Activated CD4-positive, alpha-beta T cell treated with anti-CD3 and anti-CD28 coated beads, Interleukin-2, amount 50 U/mL, for 48 hours (primary cell): ENCODE measurements at places on chromosomes 13 and 19.
A peak's percentile ranks its signal among the peaks of the same experiment; 100 is the strongest.

GRCh38 chr19:38290631-38291147 lies 13.4 kb upstream of the C19orf33 start:
- DNase-seq: no peak

GRCh38 chr19:15299568-15300409 lies 32.5 kb downstream of the BRD4 start:
- no peak for DNase-seq

- DNase-seq: no peak
These were observed 48.4 kb downstream of the CAB39L start for GRCh38 chr13:49395451-49395865.

DNA sequence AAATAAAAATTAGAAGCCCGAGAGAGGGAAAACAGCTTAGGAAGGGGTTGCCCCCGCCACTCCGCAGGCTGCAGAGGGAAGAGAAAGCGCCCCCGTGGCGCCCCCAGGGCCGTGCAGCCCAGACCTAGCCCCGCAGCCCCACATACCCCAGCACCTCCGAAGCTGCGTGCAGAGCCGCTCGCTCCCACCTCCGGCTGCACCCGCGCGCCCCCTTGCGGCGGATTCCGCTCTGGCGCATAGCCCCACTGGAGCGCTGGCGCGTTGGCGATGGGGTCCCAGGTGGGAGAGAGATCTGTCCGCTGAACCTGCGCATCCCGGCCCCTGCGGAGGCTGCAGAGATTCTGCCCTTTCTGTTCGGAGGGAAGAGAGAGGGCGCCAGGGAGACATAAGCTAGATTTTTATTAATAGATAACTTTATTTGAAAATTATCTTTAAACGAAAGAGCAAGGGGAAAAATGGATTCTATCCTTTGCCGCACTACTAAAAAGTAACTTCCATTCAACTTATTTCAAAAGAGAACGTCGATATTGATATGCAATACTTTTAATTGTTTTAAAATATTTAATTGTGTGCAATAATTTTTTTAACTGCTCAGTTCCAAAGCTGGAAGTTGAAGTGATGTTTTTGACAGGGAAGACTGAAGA lies 11.7 kb upstream of the CLN5 start:
- DNase-seq: peak; percentile 92

- DNase-seq: no peak
These were observed 55.8 kb downstream of the MTMR6 start for GRCh38 chr13:25231517-25231916.

DNA sequence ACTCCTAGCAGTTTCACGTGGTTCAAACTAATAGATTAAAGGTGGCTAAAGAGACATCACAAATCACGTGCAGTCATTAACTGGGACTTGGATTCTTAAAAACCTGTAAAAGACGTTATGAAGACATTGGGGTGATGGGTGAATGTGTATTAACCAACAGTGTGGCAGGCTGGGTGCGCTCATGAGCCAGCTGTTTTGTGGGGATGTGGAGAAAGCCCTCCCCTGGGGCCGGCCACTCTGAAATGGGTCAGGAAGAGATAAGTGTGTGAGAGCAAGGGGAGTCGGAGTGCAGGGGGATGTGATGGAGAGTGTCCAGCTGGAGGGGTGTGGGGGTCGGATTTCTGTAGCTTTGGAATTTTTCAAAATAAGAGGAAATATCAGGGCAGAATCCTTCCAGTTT lies 10.4 kb downstream of the UPF1 start:
- no peak for DNase-seq

- no peak for DNase-seq
These were observed 60.7 kb downstream of the ZNF429 start for GRCh38 chr19:21566073-21566472.

DNA sequence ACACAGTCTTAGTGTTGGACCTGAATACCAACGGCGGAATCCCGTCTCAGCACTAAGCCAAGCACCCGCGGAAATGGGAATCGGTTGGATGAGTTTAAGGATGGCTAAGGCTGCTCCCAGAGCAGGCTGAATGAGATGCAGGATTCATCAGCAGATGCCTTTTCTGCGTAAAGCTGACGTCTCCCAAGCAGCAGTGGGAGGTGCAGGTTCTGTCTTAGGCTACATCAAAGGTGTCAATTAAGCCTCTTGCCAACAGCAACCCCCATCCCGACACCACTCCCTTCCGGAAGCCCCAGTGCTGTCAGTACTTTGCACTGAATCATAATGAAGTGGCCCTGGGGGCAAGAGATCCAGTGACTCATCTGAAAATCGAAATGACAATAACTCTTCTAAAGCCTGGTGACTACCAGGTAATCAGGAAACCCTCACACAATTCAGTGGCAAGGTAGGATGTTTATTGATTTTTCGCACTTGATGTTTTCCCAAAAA lies 275.6 kb downstream of the DCLK1 start:
- no peak for DNase-seq

- DNase-seq: no peak
These were observed 114.3 kb downstream of the TEX26 start for GRCh38 chr13:31046711-31047279.

GRCh38 chr13:44365008-44365407 lies 8.6 kb upstream of the SERP2 start:
- DNase-seq: no peak

GRCh38 chr19:2208975-2209374 lies 27.2 kb downstream of the PLEKHJ1 start:
- no peak for DNase-seq

GRCh38 chr13:94344126-94344818 lies 135.2 kb downstream of the DCT start:
- no peak for DNase-seq

DNA sequence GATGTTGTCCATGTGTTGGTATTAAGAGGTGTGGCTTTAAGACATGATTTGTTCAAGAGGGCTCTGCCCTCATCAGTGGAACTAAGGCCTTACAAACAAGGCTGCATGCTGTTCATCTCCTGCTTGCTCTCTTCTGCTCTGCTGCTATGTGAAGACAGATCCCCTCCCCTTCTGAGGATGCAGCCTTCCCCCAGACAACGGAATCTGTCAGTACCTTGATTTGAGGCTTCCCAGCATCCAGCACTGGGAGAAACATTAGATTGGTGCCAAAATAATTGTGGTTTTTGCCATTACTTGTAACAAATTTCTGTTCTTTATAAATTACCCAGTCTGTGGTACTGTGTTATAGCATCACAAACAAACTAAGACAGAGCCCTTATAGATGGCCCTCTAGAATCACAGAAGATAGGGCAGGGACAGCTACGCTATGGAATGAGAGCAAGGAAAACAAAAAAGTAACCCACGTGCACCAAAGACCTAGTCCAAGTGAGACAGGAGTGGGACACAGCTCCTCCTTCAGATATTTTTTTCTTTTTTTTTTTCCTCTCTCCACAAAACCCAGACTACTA lies 151.5 kb upstream of the RXFP2 start:
- DNase-seq: no peak

- peak; percentile 37 for DNase-seq
These were observed 1.0 kb downstream of the CLPP start for GRCh38 chr19:6362351-6362801.

- no peak for DNase-seq
These were observed 469.2 kb downstream of the COG6 start for GRCh38 chr13:40124633-40125015.

- no peak for DNase-seq
These were observed 89.2 kb downstream of the DHRS12 start for GRCh38 chr13:51714663-51715168.

GRCh38 chr19:1907563-1908363 lies 2.6 kb downstream of the ADAT3 start:
- DNase-seq: no peak

GRCh38 chr19:50512999-50513745 lies 541 bp downstream of the ASPDH start:
- DNase-seq: no peak

- no peak for DNase-seq
These were observed 3.1 kb upstream of the FXYD5 start for GRCh38 chr19:35151273-35152065.

- DNase-seq: peak; percentile 22
These were observed at the start of gene UGGT2 for GRCh38 chr13:96053003-96053703. Gene UGGT2, minus strand, starts transcription at chr13:96053401. Its CDS starts 89 bp downstream, at chr13:96053312.

DNA sequence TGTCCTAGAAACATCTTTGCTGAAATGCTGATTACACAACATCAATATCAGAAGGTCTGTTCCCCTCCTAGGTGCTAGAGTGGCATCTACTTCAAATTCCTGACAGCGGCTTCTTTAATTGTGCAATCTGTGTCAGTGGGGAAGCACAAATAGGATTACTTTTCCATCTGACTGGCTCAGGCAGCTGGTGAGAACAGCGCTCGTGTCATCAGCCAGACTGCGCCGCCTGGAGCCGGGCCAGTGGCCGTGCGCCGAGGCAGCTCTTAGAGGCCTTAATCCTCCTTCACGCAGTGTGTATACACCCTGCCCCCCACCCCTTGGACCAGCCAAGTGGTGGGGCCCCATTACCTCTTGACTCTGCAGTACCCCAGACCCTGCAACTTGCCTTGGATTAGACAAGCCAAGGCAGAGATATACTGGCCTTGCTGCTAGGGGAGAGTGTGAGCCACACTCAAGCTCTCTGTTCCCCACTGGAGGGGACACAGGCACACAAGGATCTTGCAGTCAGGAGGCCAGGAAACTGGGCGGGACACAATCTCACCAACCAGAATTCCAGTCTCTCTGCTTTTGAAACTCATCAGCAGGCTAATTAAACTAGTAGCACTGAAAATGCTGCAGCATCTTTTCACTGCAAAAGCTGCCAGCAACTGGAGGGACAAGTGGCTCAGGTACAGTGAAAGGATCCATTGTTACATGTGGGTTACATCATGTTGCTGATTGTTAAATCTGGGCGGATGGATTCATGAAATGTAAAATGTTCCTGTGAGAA lies 48.9 kb upstream of the EPHX3 start:
- no peak for DNase-seq

GRCh38 chr19:18156841-18157464 lies 4.0 kb downstream of the PIK3R2 start:
- no peak for DNase-seq

GRCh38 chr13:43434191-43434590 lies 352.6 kb downstream of the ENOX1 start:
- no peak for DNase-seq

DNA sequence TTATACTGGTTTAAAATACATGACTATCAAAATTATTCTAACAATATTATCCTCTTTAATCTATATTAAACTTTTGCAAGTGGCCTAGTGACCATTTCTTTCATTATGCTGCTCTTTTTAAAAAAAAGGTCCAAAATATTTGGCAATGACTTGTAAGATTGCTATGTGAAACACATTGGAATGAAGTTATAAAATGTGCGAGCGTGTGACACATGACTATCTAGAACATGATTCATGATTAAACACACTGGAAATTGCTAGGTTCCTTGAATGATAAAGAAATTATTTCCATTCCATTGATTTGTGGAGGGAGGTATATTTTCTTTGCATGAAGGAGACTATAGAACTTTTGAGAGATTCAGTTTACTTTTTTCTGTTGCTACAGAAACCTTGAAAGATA lies 739.1 kb downstream of the DIAPH3 start:
- DNase-seq: no peak

DNA sequence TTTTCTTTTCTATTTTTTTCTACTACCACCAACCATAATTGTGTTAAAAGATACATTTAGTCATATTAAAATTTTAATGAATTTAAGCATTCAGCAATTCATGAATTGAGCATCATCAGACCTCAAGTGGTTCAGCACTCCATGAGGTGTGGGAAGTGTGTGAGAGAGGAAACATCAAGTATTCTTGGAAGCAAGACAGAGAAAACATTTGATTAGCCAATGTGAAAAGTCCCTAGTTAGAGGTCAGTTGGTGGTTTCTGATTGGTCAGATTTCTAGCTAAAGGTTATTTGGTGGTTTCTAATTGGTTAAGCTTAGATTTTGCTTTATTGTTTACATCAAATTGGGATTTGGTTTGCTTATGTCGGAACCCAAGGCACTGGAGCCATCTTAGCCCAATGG lies 134.7 kb downstream of the KLF5 start:
- no peak for DNase-seq

DNA sequence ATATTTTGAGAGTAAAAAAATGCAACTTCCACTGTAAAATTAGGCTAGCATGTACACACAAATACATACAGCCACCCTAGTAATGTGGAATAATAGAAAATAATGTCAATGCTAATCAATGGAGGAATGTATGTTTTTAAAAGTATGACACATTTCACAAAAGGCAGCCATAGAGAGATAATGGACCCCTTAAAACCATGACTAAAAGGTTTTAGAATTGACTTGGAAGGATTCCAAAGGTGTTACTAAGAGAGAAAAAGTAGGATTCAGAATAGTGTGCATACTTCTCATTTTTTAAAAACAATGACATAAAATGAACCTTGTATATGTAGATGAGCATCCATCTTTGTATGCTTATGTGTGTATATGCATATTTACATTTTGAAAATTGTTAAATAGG lies 597.9 kb upstream of the PCDH9 start:
- no peak for DNase-seq

DNA sequence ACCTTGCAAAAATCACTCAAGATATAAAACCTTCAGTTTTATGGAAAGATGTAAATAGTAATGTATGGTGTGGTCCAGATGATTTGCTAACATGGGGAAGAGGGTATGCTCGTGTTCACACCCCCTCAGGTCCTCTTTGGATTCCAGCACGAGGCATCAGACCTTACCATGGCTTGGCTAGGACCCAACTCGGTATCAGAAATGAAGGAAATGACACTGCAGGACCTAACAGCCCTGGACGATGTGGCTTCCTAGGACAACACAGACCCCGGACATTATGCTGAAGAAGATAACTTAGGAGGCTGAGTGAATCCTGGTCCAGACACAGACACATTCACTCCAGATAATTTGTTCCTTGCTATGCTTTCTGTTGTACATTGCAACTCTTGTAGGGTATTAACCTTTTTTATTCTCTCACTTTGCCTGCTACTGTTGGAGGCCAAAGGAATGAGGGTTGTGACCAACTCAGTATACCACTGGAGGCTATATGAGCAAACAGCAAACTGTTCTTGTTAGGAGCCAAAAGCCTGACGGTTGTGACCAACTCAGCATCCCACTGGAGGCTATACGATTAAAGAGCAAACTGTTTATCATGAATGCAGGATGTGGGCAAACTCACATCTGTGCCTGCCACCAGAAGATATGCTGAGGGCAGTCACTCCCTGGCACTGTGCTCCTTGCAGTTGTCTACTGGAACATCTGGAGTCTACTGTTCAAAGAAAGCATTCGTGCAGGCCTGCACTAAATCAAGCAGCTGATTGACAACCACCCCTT lies 121.7 kb downstream of the ZNF429 start:
- no peak for DNase-seq

- DNase-seq: no peak
These were observed 5.7 kb downstream of the TUBGCP3 start for GRCh38 chr13:112582263-112582662.

GRCh38 chr13:72427757-72428528 lies 299.5 kb downstream of the MZT1 start:
- DNase-seq: no peak

DNA sequence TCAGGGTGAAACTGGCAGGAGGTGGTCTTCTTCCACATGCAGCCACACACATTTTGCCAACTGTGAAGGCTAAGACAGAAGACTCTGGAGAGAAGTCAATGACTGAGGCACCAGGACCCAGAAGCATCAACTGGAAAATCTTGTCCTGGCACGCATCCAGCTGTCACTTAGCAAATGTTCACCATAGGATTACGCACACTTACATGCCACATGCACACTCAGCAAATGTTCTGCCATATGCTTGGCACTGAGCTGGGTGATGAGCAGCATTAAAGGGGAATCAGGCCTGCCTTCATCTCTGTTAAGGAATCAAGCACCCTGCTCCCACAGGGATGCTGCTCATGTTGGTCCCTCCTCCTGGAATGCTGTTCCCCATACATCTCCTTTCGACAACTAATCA lies 5.1 kb downstream of the ZNF599 start:
- no peak for DNase-seq

- DNase-seq: no peak
These were observed 108.9 kb downstream of the RBM26 start for GRCh38 chr13:79297128-79297527.
